RKO (cell line): ENCODE measurements at places on chromosomes 1 and 21.

- DNase-seq: no peak
Observed at GRCh38 chr21:45735259-45736000, 91.9 kb downstream of the PCBP3 start.

- no peak for DNase-seq
Observed at GRCh38 chr1:97721221-97721620, 199.6 kb downstream of the DPYD start.

- DNase-seq: no peak
Observed at GRCh38 chr1:230622151-230622550, 20.1 kb upstream of the COG2 start.

GRCh38 chr1:92323473-92324453 is 24.9 kb downstream of the RPAP2 start:
- DNase-seq: no peak

- DNase-seq: peak; percentile 24
Observed at GRCh38 chr1:2821966-2822620, 20.6 kb upstream of the TTC34 start.

DNA sequence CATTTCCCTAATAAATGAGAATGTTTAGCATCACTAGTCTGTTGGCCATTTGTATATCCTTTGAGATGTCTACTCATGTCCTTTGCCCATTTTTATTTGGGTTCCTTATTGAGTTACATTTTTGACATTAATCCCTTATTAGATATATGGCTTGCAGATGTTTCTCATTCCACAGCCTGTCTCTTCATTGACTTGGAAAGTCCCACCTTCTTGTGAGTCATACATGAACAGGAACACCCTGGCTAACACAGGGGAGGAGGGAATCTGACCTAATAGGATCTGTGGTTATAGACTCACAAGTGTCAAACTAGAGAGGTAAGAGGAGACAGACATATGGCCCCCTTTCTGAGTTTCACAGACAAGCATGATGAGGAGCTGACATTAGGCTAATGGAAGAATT is 11.5 kb downstream of the ZP4 start:
- DNase-seq: no peak

DNA sequence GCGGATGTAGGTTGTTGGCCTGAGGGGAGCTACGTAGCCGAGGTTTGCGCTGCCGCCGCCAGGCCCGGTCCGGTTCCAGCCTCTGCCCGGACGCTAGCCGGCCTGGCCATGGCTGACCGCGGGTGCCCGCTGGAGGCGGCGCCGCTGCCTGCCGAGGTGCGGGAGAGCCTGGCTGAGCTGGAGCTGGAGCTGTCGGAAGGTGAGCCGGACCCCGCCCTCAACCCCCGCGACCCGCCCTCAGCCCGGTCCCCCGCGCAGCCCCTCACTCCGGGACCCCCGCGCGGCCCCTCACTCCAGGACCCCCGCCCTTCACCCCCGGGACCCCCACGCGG is 299 bp downstream of the DIP2A start:
- no peak for DNase-seq

DNA sequence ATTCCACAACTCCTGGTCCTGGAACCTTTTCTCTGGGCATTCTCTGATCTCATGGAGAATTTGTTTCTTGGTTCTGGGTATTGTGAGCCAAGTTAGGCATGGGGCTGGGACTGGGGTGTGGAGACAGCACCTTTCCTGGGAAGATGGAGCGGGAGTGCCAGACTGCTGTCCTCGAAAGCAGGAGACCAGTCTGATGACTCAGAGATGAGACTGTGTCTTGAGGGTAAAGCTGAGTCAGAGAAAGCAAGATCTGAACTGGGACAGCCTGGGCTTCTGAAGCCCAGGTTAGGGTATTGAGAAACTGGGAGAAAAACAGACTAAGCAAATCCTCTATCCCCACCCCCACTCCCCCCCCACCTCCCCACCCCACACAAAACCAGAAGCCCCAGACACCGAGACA is 2.2 kb upstream of the KANK4 start:
- DNase-seq: peak; percentile 79

- peak; percentile 3 for DNase-seq
Observed at GRCh38 chr21:17406202-17406601, 106.6 kb upstream of the CXADR start.

DNA sequence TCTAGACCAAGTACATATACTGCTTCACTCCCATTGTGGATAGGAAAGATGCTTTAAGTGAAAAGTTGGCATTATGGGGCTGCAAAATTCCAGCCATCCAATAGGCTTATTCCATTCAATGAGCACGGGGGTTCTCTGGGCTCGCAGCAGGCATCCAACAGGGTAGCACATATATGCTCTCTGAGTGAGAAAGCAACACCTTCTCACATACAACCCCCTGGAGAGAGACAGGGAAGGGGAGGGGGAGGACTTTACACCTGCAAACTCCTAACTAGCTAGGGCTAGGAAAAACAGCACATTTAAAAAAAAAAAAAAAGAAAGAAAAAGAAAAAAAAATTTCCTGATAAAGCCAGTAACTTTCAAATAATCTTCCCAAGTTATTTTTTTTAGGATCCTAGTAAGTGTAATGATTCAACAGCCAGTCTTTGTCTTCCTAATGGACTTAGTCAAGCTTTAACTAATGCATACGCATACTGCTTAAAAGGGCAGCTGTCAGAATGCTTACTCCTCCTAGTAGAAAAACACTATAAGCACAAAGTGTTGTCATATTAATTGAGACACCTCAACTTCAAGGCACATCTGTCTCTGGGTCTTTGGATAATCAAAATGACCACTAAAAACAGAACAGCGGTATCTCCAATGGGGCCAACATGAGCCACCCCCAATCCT is 18.7 kb downstream of the PSMB2 start:
- no peak for DNase-seq

- DNase-seq: no peak
Observed at GRCh38 chr1:54875000-54875399, 12.0 kb downstream of the DHCR24 start.
